ENCODE measurements at places on chromosomes 5 and 9. TPM values are rescaled to one million over a fixed set of nuclear protein-coding genes. Genes with fewer than 3 reads are reported as not detected.

ELAVL2 gene
- polyA plus RNA-seq: 5.0 TPM

TMEM232 gene
- 7.3 TPM for polyA plus RNA-seq

PCDHA8 gene
- 0.17 TPM for polyA plus RNA-seq

EXOC3 gene
- 67.2 TPM for polyA plus RNA-seq

- DNase-seq: peak; percentile 43
Measured at GRCh38 chr5:31412324-31412723, 119.6 kb downstream of the DROSHA start.

- DNase-seq: no peak
Measured at GRCh38 chr5:39017504-39017903, 56.7 kb downstream of the RICTOR start.

DNA sequence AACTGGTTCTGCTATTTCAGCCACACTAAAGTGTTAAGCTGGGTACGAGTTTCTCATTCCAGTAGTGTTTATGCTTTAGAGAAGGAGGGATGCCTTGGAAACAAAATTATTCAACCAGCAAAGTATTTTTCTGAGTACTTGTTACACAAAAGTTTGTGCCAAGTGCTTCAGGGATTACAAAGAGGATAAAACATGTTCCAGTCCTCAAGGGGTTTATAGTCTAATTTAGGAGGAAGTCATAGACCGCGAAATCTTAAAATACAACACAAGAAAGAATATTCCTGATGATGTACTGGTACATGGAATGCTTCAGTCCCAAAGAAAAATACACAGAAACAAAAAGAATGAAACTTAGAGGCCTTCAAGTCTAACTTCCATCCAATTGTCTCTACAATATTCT is 85.4 kb upstream of the NR4A3 start:
- DNase-seq: no peak

GRCh38 chr5:14208071-14209021 is 65.2 kb downstream of the TRIO start:
- DNase-seq: no peak
